Smooth muscle cell of the brain vasculature (primary cell): ENCODE measurements at places on chromosomes 4 and X.
A peak's percentile ranks its signal among the peaks of the same experiment; 100 is the strongest.

DNA sequence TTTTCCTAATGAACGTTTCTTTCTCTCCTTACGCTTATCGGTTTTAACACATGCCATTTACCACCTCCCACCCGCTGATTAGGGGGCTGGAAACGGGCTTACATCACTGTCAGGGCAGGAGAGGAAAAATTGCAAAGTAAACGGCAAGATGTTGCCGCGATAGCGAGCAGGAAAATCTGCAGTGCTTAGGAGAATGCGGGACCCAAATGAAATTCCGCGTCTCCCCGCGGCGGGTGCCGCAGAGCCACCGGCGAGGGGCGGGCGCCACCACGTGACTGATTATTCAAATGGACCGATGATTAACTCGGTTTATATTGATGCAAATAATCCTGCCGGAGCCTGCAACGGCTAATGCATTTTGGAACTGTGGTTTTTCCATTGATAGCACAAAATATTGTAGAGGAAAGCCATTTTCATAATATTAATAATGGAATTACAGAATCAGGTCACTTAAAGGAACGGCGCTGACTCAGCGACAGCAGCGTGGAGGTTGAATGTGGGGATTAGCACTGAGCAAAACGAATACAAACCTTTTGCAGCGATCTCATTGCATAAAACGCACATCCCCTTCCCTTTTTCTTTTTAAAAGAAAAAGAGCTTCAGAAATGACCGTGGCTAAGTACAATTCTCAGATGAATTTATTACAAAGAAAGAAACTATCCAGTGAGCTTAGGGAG lies 224.2 kb downstream of the STIM2 start:
- no peak for DNase-seq

GRCh38 chr4:157502656-157503055 lies 282.1 kb downstream of the GRIA2 start:
- no peak for DNase-seq

DNA sequence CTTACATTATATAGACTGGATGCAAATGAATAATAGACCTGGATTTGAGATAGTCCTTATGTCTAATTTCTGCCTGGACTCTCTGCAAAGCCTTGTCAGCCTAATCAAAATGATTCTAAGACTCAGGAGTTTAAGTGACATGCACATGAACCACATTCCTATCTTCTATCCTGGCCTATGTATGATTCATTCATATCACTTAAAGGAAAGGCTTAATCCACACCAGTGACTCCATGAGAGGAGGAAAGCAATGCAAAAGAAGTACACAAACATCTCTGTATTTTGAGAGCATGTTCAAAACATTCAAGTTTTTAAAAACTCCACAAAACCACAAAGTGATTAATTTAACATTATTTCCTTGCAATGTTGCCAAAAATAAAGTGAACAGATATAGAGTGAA lies 14.6 kb downstream of the AMOT start:
- no peak for DNase-seq

DNA sequence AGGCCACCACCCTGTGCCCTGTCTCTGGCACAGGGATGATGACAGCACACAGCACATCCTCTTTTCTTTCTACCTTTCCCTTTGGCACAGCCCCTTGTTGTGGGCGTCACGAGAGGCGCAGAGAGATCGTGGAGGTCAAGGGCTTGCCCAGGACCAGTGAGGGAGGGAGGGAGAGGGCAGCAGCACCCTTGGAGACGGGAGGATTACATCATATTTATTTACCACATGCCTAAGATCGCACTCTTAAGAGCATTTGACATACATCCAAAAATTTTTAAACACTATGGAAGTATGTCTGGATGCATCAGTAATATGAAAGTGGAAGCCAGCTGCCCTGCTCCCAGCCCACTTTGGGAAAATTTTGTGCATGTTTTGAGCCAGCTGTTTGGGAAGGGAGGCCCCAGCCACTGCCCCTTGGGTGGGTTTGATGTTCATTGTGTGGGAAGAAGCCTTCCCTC lies 12.7 kb downstream of the WFS1 start:
- DNase-seq = no peak

DNA sequence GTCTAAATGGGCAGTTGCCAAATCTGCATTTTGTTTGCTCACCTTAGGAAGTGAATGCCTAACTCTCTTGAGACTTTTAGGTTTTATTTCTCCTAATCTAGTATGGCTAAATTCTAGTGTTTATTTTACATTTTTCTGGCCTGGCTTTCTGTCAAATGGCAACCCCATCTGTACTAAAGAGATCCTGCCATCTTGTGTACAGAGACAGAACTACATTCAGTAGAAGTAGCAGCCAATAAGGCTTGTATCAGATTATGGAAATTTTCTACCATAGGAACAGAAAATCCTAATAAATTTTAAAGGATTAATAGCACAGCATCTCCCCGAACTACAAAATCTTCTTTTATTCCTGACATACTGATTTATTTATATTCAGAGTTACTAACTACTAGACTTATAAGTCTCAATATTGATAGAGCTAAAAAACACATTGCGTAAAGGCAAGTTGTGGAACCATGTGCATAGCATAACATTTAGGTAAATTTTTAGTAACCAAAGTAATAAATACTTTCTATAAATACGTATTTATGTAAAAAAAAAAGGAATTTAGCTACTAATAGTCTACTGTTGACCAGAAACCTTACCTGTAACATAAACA lies 45.5 kb downstream of the TMEM144 start:
- peak; percentile 26 for DNase-seq

DNA sequence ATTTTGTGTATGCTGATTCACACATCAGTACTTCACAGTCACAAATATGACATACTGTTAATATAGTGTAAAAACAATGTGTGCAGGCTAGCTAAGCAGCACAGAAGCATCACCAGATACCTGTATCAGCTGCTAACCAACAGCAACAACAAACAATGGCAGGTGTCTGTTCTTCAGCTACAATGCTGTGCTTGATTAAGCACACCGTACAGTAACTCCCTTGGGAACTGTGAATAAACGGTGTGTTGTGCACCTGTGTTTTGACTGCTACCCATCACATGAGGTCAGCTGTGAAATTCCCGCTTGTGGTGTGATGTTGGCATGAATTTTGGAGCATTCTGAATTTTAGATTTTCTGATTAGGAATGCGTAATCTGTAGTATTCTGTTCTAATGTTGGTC lies 379.7 kb upstream of the FAT1 start:
- DNase-seq = no peak
